ENCODE measurements at places on chromosomes 12 and 14. TPM values are rescaled to one million over a fixed set of nuclear protein-coding genes. Genes with fewer than 3 reads are reported as not detected.

VWF gene
- 0.86 TPM for total RNA-seq

RAD51B gene
- total RNA-seq, result 20.4 TPM

OTUB2 gene
- total RNA-seq, result 1.3 TPM

IGF1 gene
- 1.7 TPM for total RNA-seq

CMKLR1 gene
- 121 TPM for total RNA-seq

NR1H4 gene
- total RNA-seq, result not detected

C12orf50 gene
- total RNA-seq, result not detected

NFE2 gene
- 0.65 TPM for total RNA-seq

LPAR5 gene
- not detected for total RNA-seq

RND1 gene
- 0.22 TPM for total RNA-seq

NFYB gene
- 29.8 TPM for total RNA-seq

JAG2 gene
- total RNA-seq, result 1.8 TPM

CLEC14A gene
- 0.54 TPM for total RNA-seq

GPRC5D gene
- not detected for total RNA-seq

IL26 gene
- total RNA-seq, result 4.5 TPM

CARMIL3 gene
- total RNA-seq, result 0.22 TPM

ARID4A gene
- 15.8 TPM for total RNA-seq

MAP1LC3B2 gene
- total RNA-seq, result 0.97 TPM

SCN8A gene
- total RNA-seq, result 42.1 TPM

PRPH gene
- 1.5 TPM for total RNA-seq

All from articular chondrocyte of knee joint (primary cell).